ENCODE measurements at places on chromosomes 13 and 19.

- no peak for DNase-seq
Measured at GRCh38 chr13:32126278-32126677, 94.7 kb downstream of the FRY start.

DNA sequence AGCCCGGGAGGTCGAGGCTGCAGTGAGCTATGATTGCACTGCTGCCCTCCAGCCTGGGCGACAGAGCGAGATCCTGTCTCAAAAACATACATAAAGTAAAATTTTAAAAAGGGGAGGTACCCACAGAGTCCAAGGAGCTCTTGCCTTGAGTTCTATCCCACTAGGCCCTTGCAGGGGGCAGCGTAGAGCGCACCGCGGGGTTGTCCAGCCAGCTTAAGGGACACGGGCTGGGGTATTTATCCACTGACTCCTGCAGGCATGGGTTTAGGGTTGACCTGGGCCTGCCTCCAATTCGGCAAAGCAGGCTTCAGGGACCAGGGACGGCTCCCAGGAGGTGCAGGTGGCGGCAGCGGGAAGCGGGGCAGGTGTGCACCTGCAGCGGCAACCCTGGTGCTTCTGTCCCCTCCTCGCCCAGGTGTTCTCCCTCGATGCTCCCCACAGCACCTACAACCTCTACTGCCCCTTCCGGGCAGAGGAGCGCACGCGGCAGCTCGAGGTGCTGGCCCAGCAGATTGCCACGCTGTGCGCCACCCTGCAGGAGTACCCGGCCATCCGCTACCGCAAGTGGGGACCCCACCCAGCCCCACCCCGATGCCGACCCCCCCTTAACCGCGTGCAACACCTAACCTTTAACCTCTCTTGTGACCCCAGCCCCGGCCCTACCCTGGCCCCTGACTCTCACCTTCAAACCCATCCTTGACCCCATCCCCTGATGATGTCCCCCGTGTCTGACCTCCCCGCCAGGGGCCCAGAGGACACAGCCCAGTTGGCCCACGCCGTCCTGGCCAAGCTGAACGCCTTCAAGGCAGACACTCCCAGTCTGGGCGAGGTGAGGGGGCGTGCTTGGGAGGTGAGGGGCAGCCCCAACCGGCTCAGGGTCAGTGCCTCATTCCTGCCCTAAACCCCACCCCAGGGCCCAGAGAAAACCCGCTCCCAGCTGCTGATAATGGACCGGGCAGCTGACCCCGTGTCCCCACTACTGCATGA, 4.7 kb downstream of the STXBP2 start:
- no peak for DNase-seq

DNA sequence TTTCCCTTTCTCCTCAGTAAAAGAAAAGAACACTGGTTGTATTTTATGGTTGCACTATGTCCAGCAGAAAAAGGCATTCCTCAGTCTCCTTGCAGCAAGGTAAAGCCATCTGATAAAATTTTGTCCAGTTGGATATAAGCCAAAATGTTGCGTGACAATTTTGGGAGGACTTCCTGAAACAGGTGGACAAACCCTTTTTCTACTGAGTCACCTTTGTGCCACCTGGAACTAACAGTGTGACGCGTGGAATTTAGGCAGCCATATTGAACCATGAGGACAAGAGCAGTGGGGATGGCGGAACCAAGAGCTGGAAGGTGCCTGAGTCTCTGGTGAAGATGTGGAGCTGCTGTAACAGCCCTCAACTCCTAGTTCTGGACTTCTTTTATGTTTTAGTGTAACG, 8.2 kb downstream of the CADM4 start:
- no peak for DNase-seq

DNA sequence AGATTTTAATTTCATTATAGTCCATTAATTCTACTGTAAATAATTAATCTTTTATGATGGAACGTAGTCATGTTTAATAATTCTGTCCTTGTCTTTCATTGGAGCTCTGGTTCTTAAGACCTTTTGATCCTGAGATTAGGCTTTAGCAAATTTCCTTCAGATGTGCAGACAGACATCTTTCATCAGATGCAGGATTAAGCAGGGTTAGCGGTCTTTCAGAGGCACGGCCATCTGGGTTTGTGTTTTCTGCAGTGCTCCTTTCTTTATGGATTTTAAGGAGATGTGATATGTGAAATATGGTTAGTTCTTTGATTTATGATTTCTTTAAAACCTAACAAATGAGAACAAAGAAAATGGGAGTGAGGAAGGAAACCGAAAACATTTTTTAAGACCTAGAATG, 643.9 kb upstream of the SGCG start:
- DNase-seq = no peak

GRCh38 chr19:13234518-13234917, 84.3 kb downstream of the IER2 start:
- DNase-seq = peak; percentile 20

- no peak for DNase-seq
Measured at GRCh38 chr19:13127811-13128575, 9.9 kb downstream of the NACC1 start.

DNA sequence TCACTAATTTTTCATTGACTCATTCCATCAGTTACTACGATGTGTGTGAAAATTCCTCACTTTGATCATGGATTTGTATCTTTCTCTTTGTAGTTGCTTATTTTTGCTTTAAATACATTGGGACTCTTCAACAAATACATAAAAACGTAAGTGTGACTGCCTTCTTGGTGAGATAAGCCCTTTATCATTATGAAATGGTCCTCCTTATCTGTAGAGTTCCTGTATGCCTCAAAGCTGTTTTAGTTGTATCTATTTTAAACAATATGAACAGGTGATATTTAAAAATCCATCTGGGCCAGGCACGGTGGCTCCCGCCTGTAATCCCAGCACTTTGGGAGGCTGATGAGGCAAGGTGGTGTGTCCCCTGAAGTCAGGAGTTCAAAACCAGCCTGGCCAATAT, 11.3 kb downstream of the DCUN1D2 start:
- DNase-seq = no peak

DNA sequence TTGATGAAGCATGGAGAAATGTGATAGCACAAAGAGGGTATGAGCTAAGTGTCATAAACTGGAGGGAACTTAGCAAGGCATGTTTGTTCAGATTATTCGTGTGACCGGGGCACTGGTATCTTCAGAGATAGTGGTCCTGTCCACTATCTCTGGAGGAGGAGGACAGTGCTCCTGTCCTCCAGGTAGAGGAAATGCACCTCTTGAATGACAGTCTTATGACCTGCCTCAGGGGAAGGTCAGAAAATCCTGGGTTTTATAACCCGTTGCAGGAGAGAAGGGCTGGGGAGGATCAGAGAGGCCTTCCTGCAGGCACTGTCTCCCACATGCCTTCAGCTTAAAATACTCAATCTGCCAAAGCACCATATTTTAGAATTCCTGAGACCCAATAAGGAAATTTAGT, 213.5 kb upstream of the UBL3 start:
- no peak for DNase-seq

- no peak for DNase-seq
Measured at GRCh38 chr13:99525967-99526366, 24.7 kb downstream of the TM9SF2 start.

DNA sequence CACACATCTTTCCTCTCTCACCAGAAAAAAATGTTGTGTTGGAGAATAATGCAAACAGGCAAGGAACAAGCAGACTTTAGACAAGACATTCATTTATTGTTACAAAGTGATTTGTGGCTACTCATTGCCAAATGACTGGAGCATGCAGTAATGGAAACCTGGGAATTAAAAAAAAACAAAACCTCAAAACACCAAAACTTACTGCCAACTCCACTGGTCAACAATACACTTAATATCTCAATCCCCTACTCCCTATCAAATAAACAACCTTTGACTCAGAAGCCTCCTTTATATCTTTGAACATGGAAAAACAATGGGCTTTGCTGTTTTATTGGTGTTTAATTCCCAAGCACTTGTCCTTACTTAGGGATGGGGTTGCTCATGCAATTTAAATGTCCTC, 112.8 kb downstream of the POSTN start:
- no peak for DNase-seq

DNA sequence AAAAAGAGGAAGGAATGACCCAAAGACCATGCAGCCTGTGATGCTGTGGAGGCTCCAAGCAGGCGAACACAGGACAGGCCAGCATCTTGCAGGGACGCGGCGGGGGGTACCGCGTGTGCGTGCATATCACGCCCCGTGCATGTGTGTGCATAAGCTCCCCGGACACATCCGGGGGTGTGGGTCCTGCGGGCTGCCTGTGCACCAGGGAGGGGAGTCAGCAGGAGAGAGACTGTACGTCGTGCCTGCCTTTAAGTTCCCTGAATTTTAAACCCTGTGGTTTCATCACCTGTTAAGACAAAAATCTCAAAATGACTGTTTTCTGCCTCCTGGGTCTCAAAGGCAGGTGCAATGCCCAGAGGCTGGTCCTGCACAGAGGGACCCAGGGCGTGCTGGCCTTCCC, 16.6 kb downstream of the ADAT3 start:
- DNase-seq = no peak

GRCh38 chr13:39998166-39998565, 342.7 kb downstream of the COG6 start:
- no peak for DNase-seq

DNA sequence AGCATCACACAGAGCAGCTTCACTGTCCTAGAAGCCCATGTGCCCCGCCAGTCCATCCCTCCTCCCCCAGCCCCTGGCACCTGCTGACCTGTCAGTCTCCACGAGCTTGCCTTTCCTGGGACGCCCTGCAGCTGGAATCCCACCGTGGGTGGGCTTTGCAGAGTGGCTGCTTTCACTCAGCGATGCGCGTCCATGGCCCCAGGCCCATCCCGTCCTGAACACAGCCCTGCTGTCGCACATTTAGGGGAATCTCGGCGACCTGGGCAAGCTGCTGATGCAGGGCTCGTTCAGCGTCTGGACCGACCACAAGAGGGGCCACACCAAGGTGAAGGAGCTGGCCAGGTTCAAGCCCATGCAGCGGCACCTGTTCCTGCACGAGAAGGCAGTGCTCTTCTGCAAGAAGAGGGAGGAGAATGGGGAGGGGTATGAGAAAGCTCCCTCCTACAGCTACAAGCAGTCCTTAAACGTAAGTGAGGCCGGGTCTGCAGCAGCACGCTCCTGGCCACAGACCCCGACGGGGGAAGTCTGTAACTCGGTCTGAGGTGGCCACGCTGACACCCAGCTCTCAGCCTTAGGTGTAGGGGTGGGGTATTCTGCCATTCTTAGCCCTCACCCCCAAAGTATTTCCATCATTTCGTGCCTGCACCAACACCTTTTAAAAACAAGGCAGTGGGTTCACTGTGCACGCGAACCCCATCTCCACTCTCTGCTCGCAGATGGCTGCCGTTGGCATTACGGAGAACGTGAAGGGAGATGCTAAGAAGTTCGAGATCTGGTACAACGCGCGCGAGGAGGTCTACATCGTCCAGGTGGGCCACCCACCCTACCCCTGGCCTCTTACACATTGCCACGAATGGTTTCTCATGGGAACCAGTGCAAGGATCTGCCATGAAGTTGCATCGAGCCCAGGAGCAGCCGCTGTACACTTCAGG, 18.3 kb upstream of the F7 start:
- no peak for DNase-seq

- DNase-seq = no peak
Measured at GRCh38 chr13:99959540-99960230, 11.9 kb downstream of the ZIC5 start.

GRCh38 chr13:40433577-40433976, 232.9 kb downstream of the FOXO1 start:
- no peak for DNase-seq

DNA sequence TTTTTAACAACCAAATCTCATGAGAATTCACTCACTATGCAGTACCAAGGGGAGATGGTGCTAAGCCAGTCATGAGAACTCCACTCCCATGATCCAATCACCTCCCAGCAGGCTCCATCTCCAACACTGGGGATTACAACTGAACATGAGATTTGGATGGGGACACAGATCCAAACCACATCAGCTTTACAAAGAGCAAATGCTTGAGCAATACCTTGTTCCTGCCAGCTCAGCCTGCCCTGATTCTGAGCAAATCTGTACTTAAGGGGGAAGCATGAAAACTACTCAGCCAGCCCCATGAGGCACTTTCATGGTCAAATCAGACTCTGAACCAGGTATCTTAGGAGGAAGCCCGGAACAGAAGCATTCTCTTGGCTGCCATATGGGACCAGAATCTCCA, 259.9 kb downstream of the TBC1D4 start:
- DNase-seq = no peak

- no peak for DNase-seq
Measured at GRCh38 chr19:7655581-7655980, 13.3 kb upstream of the RETN start.

GRCh38 chr13:99653526-99653925, 152.3 kb downstream of the TM9SF2 start:
- no peak for DNase-seq

DNA sequence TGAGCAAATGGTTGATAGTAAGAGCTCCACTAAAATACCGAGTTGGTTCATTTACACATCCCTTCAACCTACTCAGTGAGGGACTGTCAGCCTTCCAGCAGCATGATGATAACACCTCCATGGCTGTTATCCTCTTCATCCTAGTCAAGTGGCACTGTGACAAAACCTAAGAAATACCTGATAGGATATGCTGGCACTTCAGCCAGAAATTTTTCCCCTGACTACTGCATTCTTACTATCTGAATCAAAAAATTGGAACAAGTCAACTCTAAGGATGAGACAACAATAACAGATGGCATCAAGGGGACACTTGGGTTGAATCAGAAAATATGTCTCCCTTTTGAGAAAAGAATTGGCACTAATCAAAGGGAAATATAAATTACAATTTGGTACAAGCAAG, 193.9 kb downstream of the KCTD12 start:
- no peak for DNase-seq

- DNase-seq = no peak
Measured at GRCh38 chr19:16013851-16014840, 62.1 kb upstream of the TPM4 start.

DNA sequence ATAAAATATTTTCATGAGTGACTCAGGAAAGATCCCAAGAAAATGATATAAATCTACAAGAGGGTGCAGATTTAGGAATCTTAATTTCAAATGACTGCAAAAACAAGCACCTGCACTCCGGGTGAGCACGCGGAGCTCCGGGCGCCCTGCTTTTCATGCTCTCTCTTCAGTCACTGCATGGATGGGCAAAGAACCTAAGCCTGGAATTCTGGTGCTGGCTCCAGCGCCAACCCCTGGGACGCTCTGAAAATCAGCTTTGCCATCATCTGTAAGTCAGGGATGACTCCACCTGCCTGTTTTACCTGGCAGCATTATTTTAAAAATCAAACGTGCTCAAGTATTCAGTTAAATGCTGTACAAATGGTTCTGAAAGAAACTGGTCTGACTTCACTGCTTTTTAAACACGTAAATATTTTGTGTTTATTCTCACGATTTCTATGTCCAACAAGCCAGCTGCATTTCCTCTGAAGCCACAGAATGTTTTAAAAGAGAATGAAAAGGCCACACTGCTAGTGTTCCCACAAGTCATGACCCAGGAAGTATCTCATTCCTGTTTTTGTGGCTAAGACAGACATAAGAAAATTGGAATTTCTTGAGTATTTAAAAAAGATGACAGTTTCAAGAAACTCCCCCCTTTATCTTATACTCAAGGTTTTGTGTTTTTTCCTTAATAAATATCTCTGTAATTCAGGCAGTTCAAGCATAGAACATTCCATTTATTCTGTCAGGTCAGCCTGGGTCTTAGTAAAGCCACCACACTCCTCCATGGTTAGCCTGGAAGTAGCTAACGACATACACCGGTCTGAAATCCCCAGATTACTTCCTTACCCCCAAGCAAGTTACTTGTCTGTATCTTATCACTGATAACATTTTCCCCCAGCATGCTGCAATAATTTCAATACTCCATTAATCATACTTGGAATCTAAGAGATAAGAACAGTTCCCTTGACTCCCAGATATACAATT, 81.1 kb downstream of the COL4A1 start:
- no peak for DNase-seq

Measured in stimulated activated CD4-positive, alpha-beta T cell treated with anti-CD3 and anti-CD28 coated beads, Interleukin-15, amount 100 ng/mL, for 1 hour (primary cell).